ENCODE measurements at places on chromosomes 3 and 15.
A peak's percentile ranks its signal among the peaks of the same experiment; 100 is the strongest.

- peak; percentile 14 for DNase-seq
Observed at GRCh38 chr3:54756330-54756731, 171.5 kb downstream of the LRTM1 start.

GRCh38 chr15:98217356-98217755 is 256.9 kb downstream of the ARRDC4 start:
- DNase-seq: no peak

DNA sequence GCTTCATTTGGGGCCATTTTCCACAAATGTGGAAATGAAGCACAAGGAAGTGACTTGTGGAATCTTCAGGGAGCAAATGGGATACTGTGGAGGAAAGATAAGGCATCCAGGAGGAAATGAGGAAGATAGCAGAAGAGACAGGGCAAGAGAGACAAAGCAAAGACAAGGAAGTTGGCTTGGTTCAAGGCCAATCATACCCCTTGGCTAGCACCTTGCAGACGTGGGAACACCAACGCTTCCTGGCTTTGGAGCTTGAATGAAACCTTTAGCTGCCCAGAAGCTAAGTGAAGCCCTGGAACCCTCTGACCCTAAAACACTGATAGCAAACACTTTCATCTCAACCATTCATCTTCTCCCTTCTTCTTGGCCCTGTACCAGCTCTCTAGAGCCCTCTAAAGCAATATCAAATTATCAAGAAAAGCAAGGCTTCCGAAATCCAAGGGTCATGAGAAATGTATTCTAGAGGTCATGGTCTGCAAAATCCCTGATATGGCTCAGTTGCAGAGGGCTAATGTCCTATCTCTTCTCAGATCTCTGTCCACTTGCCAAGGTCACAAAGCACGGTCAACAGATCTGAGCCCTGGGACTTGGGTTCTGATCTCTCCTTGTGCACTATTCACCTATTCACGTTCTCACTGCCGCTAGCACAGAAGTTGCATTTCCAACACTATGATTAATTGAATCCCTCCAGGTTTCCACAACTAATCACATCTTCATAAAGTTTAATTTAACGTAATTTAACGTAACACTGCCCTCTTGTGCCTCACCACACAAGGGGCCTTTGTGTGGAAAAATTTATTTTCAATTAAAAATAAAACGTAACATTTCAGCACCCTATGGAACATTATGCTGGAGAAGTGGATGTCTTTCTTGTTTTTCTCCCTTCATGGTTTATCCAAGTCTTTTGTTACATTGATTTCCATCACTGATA is 557.6 kb upstream of the ADAMTS9 start:
- no peak for DNase-seq

DNA sequence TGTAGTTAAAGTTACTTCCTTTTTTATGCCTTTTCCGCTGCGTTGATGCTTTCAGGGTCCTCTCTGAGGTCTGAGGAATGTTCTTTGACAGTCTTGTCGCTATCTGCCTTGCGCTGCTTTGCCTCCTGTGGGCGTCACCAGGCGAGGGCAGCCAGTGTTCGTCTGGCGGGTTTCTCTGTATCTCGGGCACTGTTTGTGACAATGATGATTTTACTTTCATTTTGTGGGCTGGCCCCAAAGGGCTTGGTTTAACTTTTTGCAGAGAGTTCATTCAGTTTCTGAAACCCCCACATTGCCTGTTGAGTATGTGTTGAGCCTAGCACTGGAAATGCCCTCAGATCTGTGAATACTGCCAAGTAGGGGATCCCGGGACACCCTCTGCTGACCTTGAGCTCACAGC is 24.6 kb upstream of the SACM1L start:
- no peak for DNase-seq

- no peak for DNase-seq
Observed at GRCh38 chr3:53617893-53618523, 123.6 kb downstream of the CACNA1D start.

DNA sequence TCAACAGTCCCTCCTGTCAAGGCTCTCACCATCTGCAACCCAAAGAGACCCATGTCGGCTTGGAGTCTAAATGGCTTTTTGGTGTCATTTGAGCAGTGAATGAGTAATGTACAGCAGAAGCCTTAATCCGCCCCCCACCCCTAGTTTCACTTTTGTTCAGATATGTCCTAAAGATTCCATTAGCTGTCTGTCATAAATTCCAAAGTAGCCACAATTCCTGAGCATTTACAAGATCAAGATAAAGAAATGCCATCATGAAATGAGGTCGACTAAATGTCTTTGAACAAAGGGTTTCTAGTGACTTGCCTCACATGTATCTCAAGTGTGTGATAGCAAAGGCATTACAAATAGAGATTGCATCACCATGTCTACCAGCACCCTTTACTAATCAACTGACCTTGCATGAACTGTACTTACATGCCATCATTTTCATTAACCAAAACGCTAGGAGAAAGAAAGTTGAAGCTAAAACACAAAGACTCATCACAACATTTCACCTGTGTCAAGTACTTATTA is 123.8 kb upstream of the PHLDB2 start:
- peak; percentile 97 for DNase-seq

- no peak for DNase-seq
Observed at GRCh38 chr3:60010781-60011180, 961.0 kb upstream of the CFAP20DC start.

DNA sequence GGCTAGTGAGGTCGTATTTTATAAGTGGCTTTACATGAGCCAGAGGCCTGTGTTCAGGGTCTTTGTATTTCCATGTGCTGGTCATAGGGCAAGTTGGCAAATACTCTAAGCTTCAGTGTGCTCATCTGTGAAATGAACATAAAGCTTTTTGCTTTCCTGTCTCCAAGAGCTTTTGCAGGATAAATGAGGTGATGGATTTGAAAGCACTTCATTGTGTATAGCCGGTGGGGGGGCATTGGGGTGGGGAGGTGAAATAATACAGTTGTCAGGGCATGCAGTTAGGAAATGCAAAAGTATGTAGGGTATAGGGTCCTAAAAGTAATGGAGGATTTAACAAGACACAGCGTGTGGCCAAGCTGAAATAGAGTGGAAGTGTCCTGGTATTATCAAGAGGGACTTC is 67.7 kb downstream of the ARNT2 start:
- DNase-seq: no peak

GRCh38 chr3:195001961-195002861 is 268.7 kb downstream of the XXYLT1 start:
- peak; percentile 7 for DNase-seq

DNA sequence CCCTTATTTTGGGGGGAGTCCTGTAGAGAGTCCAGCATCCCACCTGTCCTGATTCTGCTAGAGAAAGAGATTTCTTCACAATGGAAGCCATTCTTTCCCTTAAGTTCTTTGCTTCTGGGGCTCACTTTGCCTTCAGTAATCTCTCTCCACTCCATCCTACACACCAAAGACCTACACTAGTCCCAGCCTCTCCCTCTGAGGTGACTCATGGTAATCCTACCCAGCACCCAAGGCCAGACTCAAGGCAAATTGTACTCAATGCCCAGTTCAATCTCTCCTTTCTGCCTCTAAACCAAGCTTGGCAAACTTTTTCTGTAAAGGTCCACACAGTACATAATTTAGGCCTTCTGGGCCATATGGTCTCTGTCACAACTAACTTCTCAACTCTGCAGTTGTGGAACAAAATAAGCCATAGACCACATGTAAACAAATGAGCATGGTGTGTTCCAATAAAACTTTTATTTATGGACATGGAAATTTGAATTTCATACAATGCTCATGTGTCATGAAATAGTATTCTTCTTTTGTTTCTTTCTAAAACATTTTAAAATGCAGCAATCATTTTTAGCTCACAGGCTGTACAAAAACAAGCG is 72.5 kb downstream of the MRPL46 start:
- no peak for DNase-seq

GRCh38 chr15:94416820-94417219 is 185.5 kb downstream of the MCTP2 start:
- no peak for DNase-seq

- DNase-seq: no peak
Observed at GRCh38 chr15:77966540-77967234, 110.8 kb downstream of the TBC1D2B start.

GRCh38 chr3:191330530-191331048 is 263 bp upstream of the UTS2B start:
- no peak for DNase-seq

GRCh38 chr3:101203411-101203810 is 117.0 kb downstream of the IMPG2 start:
- DNase-seq: no peak

All from kidney epithelial cell (primary cell).